MM.1S (cell line): ENCODE measurements at places on chromosomes 6 and 20.
A peak's percentile ranks its signal among the peaks of the same experiment; 100 is the strongest.

- no peak overlapping the region for H3K27ac ChIP-seq
- H3K36me3 ChIP-seq = no peaks in the 10 kb centered on the region
- H3K27me3 ChIP-seq = no peaks in the 10 kb centered on the region
- H3K4me1 ChIP-seq = peaks cover 6% of the 10 kb centered on the region
Observed at GRCh38 chr6:156762547-156762946, 14.6 kb upstream of the ARID1B start.

GRCh38 chr6:26438000-26438399 is 2.3 kb upstream of the BTN3A3 start:
- no peak overlapping the region for H3K4me3 ChIP-seq
- DNase-seq = no peak
- H3K27me3 ChIP-seq = no peaks in the 10 kb centered on the region

DNA sequence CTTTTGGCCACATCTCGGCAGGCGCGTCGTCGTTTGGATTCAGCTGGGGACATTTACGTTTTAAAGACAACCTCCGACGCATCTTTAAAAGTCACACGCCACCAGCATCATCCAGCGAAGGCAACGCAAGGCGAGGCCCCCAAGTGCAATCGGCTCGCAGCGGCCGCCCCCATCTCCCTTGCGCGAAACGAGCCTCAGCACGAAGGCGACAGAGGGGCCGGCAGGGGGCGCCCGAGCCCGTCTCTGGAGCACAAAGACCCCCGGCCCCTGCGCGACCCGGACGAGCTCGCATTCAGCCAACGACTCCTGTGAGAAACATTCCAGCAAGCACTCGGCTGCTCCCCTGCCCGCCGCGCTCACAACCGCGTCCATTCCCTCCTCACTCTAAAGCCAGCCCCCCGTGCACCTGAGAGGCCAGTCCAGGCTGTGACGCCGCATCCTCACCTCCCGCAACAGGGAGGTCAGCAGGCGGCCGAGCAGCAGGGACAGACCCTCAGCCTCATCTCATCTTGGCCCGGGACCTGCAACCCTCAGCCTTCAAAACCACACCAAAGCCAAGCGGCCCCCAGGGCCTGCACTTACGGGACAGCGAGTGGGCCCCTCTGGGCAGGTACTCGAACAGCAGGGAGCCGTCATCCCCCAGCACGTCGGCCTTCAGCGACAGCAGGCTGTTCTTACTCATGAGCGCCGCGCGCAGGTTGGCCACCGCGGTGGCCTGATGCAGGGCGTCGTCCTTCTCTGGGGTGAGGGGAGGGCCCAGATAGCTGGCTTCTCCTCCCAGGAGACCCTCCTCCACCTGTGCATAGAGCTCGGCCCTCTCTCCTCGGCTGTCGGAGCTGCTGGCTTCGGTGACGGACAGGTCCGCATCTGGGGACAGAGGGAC is 35.8 kb downstream of the SLC2A4RG start:
- no peak for DNase-seq
- peaks cover 58% of the 10 kb centered on the region for H3K27me3 ChIP-seq
- no peaks in the 10 kb centered on the region for H3K36me3 ChIP-seq
- no peak overlapping the region for H3K27ac ChIP-seq

DNA sequence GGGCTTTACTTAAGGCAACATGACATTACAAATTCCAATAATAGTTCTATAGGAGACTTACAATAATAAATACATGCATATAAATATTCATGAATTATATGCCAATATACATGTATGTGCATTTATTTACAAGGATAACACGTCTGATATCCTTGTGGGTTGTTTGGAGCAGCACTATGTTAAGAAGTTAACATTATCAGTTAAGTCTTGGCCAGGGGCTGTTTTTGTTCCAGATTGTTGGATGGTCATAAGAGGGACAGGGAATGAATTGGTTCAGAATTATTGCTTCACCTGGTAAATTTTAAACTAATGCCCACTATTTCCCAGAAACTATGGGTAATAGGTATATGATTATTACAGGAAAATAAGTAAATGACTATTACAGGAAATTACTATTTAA is 81.3 kb upstream of the MMS22L start:
- H3K36me3 ChIP-seq = no peaks in the 10 kb centered on the region
- H3K27me3 ChIP-seq = no peaks in the 10 kb centered on the region
- H3K4me1 ChIP-seq = no peaks in the 10 kb centered on the region
- H3K27ac ChIP-seq = no peak overlapping the region

GRCh38 chr20:63328026-63328700 is 33.0 kb downstream of the CHRNA4 start:
- DNase-seq = no peak
- H3K27me3 ChIP-seq = peaks cover 65% of the 10 kb centered on the region
- H3K4me3 ChIP-seq = no peak overlapping the region
- H3K4me1 ChIP-seq = no peaks in the 10 kb centered on the region

GRCh38 chr6:12269110-12269509 is 21.1 kb upstream of the EDN1 start:
- no peaks in the 10 kb centered on the region for H3K36me3 ChIP-seq
- no peaks in the 10 kb centered on the region for H3K27me3 ChIP-seq
- DNase-seq = no peak
- no peak overlapping the region for H3K4me3 ChIP-seq
- H3K4me1 ChIP-seq = no peaks in the 10 kb centered on the region

DNA sequence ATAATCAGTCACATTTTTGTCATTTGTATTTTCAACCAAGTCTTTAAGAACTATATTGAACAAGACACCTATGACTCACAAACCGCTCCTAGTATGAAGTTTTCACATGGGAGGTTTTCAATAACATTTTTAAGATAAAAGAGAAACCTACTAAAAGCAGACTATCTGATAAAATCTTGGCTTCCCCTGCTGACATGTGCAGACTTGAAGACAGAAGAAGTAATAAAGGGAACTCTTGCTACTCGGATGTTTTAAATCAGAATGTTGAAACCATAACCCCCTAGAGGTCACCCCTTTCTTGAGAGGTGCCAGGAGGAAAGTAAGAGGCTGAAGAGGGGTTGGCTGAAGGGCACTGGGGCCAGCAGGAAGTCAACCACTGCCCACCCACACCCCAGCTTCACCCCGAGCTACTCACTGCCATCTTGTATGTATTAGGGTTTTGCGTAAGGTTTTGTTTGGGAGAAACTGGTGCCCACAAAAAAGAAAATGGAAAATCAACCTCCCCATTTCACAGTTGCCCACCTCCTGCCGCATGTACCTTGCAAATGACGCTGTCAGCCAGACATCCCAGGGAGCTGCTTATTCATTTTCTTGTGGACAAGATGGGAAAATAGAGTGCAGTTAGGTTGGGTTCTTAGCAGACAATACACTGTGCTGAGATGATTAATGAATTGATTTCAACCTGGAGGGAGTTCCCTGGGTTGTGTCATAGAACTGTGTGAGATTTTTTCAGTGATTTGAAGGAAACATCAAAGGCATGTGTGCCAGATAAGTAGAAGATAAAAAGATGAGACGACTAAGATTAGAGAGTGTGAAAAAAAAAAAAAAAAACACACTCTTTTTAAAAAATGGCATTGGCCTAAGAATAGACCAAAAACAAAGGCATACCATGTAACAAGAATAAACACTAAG is 83.2 kb upstream of the TAB2 start:
- peaks cover 35% of the 10 kb centered on the region for H3K4me1 ChIP-seq
- peak overlapping the region; percentile 69; the same call in 1 of the 2 replicates for H3K27ac ChIP-seq
- no peaks in the 10 kb centered on the region for H3K27me3 ChIP-seq

- no peak overlapping the region for H3K27ac ChIP-seq
- no peaks in the 10 kb centered on the region for H3K27me3 ChIP-seq
- no peaks in the 10 kb centered on the region for H3K36me3 ChIP-seq
Observed at GRCh38 chr6:67231092-67231491, 1404.0 kb upstream of the ADGRB3 start.

GRCh38 chr6:80547827-80548226 is 441.4 kb downstream of the BCKDHB start:
- no peak for DNase-seq
- H3K27me3 ChIP-seq = no peaks in the 10 kb centered on the region
- no peaks in the 10 kb centered on the region for H3K4me1 ChIP-seq
- no peak overlapping the region for H3K4me3 ChIP-seq
- no peaks in the 10 kb centered on the region for H3K36me3 ChIP-seq
- H3K27ac ChIP-seq = no peak overlapping the region

DNA sequence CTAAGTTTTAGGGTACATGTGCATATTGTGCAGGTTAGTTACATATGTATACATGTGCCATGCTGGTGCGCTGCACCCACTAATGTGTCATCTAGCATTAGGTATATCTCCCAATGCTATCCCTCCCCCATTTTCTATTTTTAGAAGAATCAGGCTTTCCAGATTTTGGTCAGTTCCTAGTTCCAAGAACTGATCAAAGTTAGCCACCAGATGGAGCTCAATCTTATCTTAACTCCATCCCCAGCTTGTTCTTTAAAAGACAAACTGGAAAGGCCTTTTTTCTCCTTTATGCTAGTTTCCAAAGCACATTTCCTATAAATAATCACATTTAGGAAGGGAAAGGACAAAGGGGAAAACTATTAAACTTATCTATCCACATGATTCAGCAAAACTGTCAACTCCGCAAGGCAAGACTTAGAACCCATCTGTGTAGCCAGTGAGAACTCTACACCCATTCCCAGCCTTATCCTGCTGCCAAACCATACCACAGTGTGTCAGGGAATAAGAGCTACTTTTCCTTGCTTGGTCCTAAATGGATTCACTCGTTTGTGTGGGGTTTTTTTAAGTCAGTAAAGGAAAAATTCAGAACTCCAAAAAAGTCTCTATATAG is 22.8 kb upstream of the KHDC1 start:
- H3K36me3 ChIP-seq = no peaks in the 10 kb centered on the region
- H3K4me1 ChIP-seq = peaks cover 11% of the 10 kb centered on the region
- H3K27ac ChIP-seq = no peak overlapping the region
- H3K27me3 ChIP-seq = no peaks in the 10 kb centered on the region
- H3K4me3 ChIP-seq = no peak overlapping the region
- peak; percentile 11 for DNase-seq
